ENCODE measurements at places on chromosomes 5 and 9.

DNA sequence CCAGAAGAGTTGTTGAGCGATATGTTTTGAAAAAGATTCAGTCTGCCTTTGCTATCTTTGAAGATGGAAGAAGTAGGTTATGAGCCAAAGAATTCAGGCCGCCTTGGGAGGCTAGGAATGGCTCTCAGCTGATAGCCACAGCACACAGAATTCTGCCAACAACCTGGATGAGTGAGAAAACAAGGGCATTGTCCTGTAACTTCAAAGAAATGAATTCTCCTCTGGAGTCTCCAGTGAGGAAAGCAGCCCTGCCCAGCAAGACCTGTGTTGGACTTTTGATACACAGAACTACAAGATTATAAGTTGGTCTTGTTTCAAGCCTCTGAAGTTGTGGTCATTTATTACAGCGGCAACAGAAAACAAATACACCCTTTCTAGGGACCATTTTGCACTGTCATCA, 509.9 kb upstream of the ZNF608 start:
- no peak for DNase-seq

GRCh38 chr5:173385832-173386360, 57.7 kb upstream of the STC2 start:
- DNase-seq = no peak

DNA sequence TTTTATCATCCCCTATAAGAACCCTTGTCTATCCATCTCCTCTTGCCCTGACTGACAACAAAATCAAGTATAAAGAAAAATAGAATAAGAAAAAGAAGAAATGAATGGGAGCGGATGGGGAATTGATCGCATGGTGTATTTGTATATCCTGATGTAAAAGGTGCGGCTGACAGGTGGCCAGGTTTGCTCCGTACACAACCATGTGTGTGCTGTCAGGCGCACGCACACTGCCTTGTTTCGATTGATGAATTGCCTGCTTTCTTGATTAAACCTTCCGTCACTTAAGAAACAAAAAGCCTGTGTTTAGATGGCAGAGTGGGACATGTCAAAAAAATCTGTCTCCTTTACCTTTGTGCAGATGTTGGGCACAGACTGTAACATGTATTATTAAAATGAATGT, 102.6 kb downstream of the MVB12B start:
- no peak for DNase-seq

GRCh38 chr5:107806705-107807104, 136.0 kb upstream of the EFNA5 start:
- no peak for DNase-seq

GRCh38 chr5:83608122-83608521, 112.5 kb downstream of the HAPLN1 start:
- peak; percentile 80 for DNase-seq

GRCh38 chr5:78613756-78614155, 34.8 kb downstream of the LHFPL2 start:
- no peak for DNase-seq

GRCh38 chr5:172444626-172445365, 9.5 kb downstream of the SH3PXD2B start:
- no peak for DNase-seq

DNA sequence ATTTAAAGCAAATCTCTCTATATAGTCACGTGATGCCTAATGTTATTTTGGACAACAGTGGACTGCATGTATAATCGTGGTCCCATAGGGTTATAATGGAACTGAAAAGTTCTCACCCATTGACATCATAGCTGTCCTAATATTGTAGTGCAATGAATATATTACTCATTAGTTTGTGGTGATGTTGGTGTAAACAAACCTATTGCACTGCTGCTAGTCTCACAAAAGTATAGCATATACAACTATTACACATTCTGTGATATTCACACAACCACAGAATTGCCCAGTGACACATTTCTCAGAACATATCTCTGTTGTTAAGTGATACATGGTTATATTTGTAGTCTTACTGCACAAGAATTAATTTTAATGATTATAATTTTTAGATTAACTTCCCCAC, 37.7 kb downstream of the IPO11 start:
- DNase-seq = no peak

- no peak for DNase-seq
These were observed 150.7 kb upstream of the ZNF462 start for GRCh38 chr9:106712279-106712678.

DNA sequence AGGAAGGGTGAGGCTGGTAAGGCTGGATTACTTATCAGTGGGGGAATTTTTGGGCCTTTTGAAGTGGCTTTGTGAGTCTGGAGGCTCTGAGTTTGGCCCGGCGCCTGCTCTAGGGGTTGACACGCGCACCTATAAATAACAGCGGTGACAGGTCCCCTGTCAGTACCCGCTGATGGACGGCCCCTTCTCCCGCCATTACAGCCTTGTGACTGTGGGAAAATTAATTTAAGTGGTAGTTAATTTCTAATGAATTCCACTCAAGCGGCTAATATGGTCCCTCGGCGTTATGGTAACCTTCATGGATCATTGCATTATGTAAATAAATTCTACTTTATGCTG, 16.5 kb downstream of the MRPL36 start:
- DNase-seq = no peak

- DNase-seq = no peak
These were observed 174.7 kb upstream of the PPP1R2B start for GRCh38 chr5:156675395-156675794.

DNA sequence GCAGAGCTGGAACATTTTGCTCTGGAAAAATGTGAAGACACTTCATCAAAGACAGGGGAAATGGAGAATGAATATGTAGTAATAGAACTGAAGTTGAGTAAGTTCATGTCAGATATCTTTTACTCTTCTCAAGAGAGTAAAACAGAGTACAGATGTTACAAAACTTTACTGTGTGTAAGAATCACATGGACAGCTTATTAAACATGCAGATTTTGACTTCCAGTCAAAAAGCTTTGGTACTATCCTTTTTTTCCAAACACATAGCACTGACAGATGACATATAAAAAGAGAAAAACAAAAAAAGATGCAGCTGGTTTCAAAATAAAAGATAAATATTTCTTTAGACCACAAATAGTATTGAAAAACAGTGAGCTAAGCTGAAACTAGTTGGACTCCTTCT, 115.4 kb downstream of the FBN2 start:
- no peak for DNase-seq

GRCh38 chr5:33816791-33817190, 75.0 kb downstream of the ADAMTS12 start:
- DNase-seq = no peak

GRCh38 chr9:99971410-99971809, 65.0 kb downstream of the STX17 start:
- DNase-seq = no peak

GRCh38 chr9:112785986-112786385, 35.4 kb downstream of the SNX30 start:
- no peak for DNase-seq

- no peak for DNase-seq
These were observed 106.4 kb upstream of the ELL2 start for GRCh38 chr5:96067894-96068614.

DNA sequence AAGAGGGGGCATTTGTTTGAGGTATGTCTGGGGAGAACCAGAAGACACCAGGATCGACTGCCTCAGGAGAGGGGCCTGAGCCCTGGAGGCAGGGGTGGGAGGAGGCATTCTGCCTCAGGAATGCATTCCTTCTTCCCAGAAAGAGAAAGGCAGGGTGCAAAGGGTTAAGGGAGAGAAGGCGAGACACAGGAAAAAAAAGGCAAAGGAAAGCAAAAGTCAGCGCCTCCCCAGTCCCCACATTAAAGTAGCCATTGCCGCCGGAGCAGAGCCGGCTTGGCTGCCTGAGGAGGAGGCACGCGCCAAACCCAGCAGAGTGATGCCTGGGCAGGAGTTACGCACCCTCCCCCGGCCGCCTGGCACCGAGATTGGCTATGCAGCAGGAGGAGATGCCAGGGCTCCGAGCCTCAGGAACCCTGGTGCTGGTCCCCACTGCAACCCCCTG, 123.8 kb upstream of the PHYKPL start:
- DNase-seq = peak; percentile 25

- DNase-seq = no peak
These were observed 42.4 kb upstream of the SMIM32 start for GRCh38 chr5:136235321-136235720.

GRCh38 chr5:38540314-38540713, 16.1 kb downstream of the LIFR start:
- DNase-seq = peak; percentile 61

GRCh38 chr5:96703384-96703920, 41.3 kb downstream of the CAST start:
- DNase-seq = no peak

- DNase-seq = no peak
These were observed 180.3 kb upstream of the GHR start for GRCh38 chr5:42242881-42243485.

DNA sequence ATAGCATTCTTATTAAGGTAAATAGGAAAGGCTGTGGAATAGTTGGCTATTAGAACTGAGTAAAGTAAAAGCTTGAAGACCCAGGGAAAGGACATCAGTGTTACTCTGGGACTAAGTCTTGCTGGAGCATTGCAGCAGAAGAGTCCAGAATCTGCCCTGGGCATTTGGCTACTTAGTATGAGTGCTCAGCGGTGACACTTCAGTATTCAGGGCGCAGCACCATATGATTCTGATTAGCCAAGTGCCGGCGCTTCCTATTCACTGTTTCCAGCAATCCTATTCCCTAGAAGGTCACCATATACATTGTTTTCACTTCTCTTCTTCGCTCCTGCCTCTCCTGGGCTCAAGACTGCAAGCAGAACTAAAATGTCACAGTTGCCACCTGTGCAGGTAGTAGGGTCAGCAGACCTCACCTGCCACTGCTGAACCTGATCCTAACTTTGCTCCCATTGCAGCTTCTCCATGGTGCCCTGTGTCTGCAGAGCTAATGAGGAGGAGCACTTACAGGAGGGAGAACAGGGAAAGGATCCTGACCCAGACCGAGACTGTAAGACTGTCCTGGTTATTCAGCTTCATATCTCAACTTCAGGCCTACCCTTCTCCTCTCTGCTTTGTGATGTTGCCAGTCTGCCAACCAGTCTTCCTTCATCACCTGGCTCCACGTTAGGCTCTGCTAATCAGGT, 313.6 kb upstream of the PIK3R1 start:
- DNase-seq = no peak

- DNase-seq = no peak
These were observed 34.4 kb upstream of the CCDC112 start for GRCh38 chr5:115330830-115331229.

- no peak for DNase-seq
These were observed 10.6 kb upstream of the MEGF9 start for GRCh38 chr9:120724757-120725400.

DNA sequence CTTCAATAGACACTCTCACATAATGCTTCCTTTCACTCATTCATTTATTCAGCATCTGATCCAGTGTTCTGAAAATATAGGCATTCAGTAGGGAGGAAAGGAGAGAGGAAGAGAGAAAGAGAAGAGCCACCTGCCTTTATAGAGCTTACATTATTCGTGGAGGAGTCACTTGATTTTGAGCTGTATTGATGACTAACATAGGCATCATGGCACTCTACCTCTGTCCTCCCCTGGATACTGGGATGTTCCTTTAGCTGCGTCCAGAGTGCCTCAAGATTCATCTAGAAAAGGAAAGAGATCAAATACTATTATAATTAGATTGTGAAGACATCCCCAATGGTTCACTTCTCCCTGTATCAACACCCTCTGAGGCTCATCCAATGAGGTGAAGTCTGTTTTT, 345.1 kb downstream of the SPATA31D1 start:
- no peak for DNase-seq

DNA sequence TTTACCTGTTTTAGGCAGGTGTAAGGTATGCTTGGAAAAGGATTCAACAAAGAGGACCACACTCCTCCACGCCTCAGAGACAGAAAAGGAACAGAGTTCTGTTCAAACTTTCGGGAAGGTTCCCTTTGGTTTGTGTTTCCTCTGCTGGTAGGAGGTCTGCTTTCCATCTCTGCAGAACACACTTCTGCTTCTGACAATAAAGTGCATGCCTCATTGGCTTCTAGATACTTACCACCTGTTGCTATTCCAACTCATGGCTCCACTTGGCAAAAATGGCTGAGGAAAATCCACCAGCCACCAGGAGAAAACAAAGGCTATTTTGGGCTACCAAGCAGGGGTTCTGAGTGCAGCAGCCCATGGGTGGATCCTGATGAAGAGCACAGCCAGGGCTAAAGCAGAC, 112.7 kb downstream of the NRG2 start:
- no peak for DNase-seq

DNA sequence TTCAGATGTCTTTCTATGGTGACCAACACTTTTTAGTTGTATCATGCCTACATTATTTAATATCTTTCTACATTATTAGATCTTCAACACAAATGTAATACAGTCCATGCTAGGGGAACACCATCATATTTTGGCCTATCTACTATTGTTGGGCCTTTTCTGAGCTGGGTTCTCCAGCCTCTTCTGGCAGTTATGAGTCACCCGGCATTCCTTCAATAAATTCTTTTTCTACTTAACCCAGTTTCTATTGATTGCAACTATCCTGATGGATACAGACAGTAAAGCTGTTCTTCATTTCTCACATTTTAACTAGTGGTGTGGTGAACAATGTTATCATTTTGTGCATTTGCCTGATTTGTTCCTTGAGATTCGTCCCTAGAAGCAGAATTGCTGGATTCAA, 529.3 kb downstream of the BNC2 start:
- DNase-seq = no peak

- no peak for DNase-seq
These were observed 108.7 kb downstream of the HSD17B3 start for GRCh38 chr9:96193236-96193755.

DNA sequence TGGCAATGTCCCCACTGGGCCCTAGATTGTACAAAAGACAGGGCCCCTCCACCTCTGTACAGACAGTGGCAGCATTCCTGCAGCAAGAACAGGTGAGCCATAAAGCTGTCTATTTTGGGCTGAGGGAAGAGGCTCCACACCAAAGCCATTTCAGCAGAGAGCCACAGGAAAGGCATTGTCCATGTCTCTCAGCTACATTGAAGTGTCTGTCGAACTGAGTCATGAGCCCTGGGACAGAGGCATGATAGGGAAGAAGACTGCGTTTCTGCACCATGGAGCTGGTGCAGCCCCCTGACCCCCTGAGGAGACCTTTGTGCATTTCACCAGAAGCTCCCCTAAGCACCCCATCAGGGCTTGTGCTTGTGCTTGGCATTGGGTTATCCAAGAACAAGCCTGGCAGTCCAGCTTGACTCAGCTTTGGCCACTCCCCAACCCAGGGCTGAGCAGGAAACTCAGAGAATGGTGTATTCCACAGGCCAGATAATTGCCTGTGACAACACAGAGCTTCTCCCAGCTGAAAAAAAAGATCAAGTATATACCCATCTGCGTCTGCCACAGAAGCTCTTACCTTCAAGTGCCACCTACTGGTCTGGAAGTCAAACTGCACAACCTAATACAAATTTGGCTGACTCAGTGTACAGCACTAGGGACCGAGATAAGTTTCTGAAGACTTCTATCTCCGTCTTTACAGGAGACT, 5.9 kb upstream of the FRMD3 start:
- no peak for DNase-seq

- DNase-seq = no peak
These were observed 187.4 kb downstream of the AGTPBP1 start for GRCh38 chr9:85554349-85554748.

- DNase-seq = no peak
These were observed 152.0 kb downstream of the GPBP1 start for GRCh38 chr5:57325678-57326397.

- DNase-seq = no peak
These were observed 11.7 kb downstream of the DOCK2 start for GRCh38 chr5:169648725-169649310.

- no peak for DNase-seq
These were observed 110.0 kb upstream of the PTGER4 start for GRCh38 chr5:40569546-40570270.

GRCh38 chr5:74243634-74244033, 396.9 kb downstream of the ENC1 start:
- no peak for DNase-seq
